ENCODE measurements at places on chromosomes 3 and 15. TPM values are rescaled to one million over a fixed set of nuclear protein-coding genes. Genes with fewer than 3 reads are reported as not detected.

DNA sequence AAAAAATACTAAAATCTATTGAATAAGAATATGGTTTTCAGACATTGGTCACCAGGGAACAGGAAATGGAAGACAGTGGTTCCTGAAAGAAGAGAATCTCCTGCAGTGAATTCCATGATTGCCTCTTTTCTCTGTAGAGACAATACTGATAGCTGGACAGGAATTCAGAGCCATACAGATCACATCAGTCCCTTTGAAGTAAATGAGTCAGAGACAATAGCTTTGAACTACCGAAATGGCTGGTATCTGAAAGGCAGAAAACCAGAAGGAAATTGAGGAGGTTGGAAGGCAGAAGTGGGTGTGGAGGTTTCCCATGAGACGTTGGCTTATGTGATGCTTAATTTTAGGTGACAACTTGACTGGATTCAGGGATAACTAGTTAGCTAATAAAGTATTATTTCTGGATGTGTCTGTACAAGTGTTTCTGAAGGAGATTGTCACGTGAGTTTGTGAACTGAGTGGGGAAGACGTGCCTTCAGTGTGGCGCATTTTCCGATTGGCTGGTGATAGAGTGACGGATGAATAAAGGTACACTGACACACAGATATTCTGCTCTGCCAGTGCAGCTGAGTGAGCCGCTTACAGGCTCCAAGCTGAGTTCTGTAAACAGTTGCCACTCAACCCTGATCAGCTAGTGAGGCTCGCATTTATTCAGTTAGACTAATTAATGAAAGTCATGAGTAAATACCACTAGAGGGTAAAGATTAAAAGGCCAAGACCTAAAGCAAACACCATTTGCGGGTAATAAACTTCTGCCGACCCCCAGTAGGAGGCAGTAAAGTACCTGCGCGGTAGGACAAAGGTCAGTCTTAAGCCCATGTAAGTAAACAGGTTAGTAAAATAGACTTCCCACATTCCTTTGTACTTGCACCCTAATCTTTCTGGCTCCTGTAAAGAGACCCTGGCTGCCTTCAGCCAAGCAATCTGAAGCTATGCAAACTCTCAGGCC is 1298.6 kb downstream of the SI start:
- DNase-seq: no peak

GRCh38 chr3:39115870-39116269 is 8.4 kb downstream of the TTC21A start:
- DNase-seq: no peak

GRCh38 chr3:18127174-18127858 is 297.8 kb downstream of the SATB1 start:
- DNase-seq: no peak

GRCh38 chr3:63441262-63441661 is 163.2 kb downstream of the SYNPR start:
- DNase-seq: no peak

DNA sequence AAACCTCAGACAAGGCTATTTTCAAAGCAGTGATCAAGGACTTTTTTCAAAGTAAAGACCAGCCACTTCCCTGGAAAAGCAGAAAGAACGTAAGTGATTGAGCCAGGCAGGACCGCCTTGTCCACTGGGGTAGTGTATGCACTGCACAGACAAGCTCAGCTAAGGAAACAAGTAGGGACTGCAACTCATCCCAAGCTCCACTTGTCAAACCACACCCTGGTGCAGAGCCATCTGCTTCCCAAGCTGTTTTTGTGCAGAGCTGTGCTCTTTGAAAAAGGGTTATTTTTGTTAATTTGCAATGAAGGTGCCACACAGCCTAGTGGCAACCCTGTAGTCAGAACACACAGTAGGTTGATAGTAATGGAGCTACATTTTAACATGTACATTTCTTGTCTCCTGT is 193.3 kb downstream of the ADAMTS9 start:
- DNase-seq: no peak

FBN1 gene
- total RNA-seq: 283 TPM

ARHGAP11A gene
- total RNA-seq: 28.6 TPM

All from IMR-90 (cell line).